ENCODE measurements at places on chromosomes 11 and 22.

GRCh38 chr11:73034777-73035176, 107.3 kb downstream of the FCHSD2 start:
- DNase-seq, result no peak

GRCh38 chr11:85133636-85134035, 493.5 kb downstream of the DLG2 start:
- DNase-seq, result no peak

- peak; percentile 7 for DNase-seq
Measured at GRCh38 chr11:117319214-117319840, 3.3 kb upstream of the BACE1 start.

GRCh38 chr11:13310443-13310842, 32.9 kb downstream of the BMAL1 start:
- DNase-seq, result no peak

DNA sequence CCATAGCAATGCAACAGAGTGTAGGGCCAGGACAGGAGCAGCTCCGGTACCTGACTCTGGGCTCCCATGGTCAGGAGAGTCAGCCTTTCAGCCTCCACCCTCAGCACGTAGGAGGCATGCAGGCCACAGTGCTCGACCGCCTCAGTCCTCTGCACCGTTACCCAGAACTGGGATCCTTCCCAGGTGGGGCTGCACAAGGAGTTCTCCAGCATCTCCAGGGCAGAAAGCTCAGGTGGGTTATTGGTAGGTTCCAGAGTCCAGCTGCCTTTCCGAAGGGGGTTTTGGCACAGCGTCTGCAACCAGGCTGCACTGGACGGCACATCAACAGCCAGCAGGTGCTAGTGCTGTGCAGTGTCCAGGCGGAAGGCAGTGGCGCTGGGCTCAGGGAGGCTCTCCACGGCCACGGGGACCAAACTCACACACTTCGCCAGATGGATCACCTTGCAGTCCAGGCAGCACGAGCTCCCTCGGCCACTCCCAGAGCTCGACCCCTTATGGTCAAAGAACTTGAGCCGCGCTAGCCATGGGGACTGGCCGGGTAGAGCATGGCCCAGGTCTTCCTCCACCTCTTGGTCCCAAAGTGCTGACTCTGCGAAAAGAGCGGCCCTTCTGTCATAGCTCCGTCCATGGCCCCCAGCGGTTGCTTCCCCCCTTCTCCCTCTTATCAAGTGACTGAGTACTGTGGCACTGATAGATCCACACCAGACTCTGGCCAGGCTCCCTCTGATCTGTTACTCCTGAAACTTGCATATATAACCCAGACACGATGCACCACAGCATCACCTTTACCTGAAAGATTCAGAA, 6.9 kb upstream of the PHOX2A start:
- DNase-seq, result no peak

- peak; percentile 49 for DNase-seq
Measured at GRCh38 chr11:57345555-57346211, 7.5 kb downstream of the P2RX3 start.

DNA sequence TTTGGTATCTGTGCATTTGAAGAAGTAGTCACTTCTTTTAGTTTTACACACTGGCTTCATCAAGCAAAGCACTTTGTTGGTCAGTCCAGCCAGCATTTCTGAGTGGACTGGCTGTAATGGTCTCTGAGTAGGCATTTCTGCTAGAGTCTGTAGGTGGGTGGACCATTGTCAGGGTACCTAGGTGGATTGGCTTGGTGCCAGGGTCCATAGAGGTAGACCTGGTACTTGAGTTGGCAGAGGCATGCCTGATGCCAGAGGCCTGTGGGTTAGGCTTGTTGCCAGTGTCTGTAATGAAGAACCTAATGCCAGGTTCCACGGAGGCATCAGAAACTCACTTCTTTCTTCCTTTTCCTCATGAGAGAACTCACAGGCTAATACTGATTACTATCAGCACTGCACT, 157.9 kb upstream of the C11orf87 start:
- DNase-seq, result no peak

DNA sequence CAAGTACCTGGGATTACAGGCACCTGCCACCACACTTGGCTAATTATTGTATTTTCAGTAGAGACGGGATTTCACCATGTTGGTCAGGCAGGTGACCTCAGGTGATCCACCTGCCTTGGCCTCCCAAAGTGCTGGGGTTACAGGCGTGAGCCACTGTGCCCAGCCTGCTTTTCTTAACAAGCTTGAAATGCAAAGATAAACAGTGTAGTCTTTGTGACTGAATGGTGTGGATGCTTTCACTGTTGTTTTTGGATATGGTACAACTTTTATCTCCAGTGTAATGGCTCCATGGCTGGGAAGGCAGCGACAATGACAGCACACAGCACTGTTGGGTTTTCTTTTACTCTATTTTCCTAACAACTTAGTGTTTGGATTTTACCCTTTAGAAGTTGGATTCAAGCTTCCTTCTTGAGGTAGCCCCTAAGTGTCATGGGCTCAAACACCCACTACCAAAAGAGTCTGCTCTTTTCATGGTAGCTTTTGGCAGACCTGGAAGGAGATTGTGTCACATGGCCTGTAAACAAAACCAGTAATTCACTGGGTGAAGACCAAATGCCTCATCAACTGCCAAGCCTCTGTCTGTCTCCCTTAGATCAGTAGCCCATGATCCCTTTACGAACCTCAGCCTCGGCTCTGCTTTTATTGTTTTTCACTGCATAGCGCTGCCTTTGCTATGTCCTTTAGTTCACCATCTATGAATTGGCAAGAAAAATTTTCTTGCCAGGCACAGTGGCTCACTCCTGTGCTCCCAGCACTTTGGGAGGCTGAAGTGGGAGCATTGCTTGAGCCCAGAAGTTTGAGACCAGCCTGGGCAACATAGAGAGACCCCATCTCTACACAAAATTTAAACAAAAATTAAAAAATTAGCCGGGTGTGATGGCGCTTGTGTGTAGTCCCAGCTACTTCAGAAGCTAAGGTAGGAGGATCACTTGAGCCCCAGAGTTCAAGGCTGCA, 6.4 kb downstream of the VPS51 start:
- no peak for DNase-seq

- no peak for DNase-seq
Measured at GRCh38 chr22:38490475-38490874, 15.6 kb downstream of the DDX17 start.

DNA sequence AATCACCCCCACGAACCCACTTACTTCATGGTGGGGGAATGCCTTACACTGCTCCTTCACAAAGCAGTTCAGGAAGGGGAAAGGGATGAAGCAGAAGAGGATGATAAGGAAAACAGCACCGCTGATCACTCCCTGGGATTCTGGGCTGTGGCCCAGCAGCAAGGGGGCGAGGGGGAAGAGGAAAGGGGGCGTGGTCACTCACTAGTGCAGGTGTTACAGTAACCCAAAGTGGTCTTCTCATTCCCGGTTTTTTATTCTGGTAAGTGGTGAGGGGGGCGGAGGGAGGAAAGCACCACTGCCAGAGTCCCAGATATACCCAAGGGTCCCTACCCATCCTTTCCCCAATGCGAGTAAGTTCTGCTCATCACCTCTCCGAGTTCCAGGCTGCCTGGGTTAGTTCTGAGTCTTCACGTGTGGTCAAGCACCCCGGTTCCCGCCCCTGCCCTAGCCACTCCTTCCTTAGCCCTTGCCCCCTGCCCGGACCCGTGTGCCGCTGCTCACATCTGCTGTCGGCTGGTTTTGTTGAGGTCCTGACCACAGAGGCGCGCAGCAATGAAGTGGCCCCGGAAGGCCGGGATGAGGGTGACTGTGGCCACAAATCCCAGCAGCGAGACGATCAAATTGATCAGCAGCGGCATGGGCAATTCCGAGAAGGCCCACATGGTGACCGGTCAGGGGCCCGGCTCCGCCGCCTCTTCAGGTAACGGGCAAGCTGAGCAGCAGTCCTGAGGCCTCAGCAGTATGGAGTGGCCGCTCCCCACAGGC, 477 bp downstream of the DPAGT1 start:
- no peak for DNase-seq

GRCh38 chr11:129278586-129279319, 86.6 kb upstream of the ARHGAP32 start:
- DNase-seq, result no peak

GRCh38 chr11:46631676-46632075, 14.3 kb downstream of the ATG13 start:
- no peak for DNase-seq

- DNase-seq, result no peak
Measured at GRCh38 chr11:33560729-33561128, 139.9 kb downstream of the C11orf91 start.

- no peak for DNase-seq
Measured at GRCh38 chr22:50204571-50204970, 3.8 kb downstream of the SELENOO start.

- DNase-seq, result no peak
Measured at GRCh38 chr11:111403051-111403726, 24.1 kb upstream of the POU2AF1 start.

- no peak for DNase-seq
Measured at GRCh38 chr22:41567512-41567768, 6.6 kb downstream of the CSDC2 start.

DNA sequence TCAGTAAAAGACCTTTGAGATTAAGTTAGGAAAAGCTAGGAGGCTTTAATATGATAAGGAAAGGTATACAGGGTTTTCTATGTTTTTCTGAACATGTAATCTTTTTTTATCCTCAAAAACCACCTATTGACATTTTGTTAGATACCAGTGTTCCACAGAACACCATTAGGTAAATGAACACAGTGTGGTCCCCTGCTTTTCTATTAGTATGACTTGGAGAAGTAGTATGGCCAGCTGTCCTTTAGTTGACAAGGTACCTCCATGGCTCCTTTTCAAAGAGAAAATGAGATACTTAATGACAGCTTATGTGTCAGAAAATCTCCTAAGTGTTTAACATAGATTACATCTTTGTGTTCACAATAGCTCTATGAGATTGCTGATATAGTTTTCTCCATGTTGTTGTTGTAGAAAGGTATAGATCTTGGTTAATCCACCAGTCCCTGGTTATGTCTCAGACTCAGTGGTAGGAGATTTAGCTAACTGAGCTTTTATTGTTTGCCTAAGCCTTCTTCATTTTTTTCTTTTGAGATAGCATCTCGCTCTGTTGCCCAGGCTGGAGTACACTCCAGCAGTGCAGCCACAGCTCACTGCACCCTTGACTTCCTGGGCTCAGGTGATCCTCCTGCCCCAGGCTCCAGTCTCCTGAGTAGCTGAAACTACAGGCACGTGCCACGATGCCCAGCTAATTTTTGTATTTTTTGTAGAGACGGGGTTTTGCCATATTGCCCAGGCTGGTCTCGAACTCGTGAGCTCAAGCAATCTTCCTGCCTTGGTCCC, 46.0 kb downstream of the STIM1 start:
- DNase-seq, result no peak

DNA sequence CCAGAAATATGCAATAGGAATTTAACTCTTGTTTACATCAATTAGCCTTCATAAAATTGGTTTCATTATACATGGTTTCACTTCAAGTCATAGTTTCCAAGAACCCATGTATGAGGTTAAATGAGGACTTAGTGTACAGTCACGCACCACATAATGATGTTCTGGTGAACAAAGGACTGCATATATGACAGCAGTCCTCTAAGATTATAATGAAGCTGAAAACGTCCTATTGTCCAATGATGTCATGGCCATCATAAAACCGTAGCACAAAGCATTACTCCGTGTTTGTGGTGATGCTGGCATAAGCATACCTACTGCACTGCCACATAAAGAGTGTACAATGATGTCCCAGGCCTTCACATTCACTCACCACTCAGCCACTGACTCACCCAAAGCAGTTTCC, 31.1 kb downstream of the SMCO4 start:
- DNase-seq, result no peak

- peak; percentile 63 for DNase-seq
Measured at GRCh38 chr22:20422271-20423007, 15.2 kb downstream of the SCARF2 start.

DNA sequence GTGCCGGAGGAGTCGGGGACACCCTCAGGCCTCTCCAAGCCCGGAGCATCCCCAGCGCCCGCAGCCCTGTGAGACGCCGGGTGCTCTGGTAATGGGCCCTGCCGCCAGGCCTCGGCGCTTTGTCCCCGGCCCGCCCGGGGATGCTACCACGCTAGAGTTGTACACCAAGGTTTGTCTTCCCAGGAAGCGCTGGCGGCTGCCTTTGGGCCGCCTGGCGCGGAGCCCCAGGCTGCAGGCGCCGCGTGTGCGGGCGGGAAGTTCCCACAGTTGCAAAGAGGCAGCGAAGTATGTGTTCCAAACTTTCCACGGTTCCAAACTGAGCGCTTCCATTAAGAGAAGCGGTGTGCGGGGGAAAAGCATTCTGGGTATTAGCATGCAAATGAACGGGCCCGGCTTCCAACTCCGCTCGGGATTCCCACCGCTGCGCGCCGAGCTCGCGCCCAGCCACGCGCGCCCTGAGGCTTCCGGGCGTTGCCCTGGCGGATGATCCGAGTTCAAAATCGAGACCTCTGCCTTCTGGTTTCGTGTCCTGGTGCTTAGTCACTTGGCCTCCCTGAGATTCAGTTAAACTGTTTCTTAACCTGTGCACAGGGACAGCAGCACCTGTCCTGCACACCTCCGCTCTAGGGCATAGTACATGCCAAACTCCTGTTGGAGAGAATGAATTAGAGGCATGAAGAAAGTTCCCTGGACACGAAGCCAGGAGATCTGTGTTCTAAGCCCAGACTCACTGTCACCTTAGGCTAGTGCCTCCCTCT, 1.3 kb upstream of the PATZ1 start:
- peak; percentile 44 for DNase-seq

- peak; percentile 49 for DNase-seq
Measured at GRCh38 chr11:111765984-111766833, at the start of gene PPP2R1B. TSS of gene PPP2R1B (minus strand) at chr11:111766389. CDS start at chr11:111766361, 28 bp downstream.

DNA sequence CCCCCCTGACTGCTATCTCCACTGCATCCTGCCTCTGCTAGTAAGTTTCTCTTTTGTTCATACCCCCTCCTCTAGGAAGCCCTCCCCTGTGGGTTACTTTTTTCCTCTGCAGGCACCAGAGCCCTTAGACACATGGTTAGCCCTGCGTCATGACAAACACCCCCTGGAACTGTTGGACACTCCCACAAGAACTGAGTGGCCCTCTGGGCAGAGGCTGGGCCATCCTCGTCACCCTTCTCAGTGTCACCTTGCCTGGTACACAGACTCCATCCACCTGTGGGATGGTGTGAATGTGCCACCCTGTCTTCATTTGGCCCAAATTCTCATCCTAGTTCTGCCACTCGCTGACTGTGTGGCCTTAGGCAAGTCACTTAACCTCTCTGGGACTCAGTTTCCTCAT, 4.1 kb upstream of the RAB3IL1 start:
- DNase-seq, result no peak

- DNase-seq, result no peak
Measured at GRCh38 chr22:19271273-19271855, 20.2 kb downstream of the CLTCL1 start.

DNA sequence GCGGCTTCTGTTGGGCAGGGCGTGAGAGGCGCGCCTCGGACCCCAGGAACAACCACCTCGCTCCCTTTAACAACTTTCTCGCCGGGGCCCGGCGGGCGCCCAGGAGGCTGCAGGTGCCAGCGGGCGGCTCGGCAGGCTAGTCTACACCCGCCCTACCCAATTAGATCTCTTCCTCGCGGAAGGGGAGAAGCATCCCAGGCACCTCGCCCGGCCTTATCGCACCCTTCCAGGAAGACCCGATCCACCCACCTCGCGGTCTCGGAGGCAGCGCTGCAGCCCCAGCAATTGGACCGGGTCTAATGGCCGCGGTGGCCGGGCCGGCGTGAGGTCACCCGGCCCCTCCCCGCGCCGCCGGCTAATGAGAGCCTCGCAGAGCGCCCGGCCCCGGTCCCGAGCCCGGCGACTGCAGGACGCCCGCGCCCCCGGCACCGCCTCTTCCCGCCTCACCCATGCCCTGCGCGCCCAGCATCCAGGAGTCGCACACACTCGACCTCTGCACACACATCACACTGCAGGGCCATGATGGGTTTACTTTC, at the start of gene PLAAT3:
PLAAT3 (minus strand) TSS at position 298 of the 536 bp plus-strand sequence. CDS start 419 bp downstream, outside the sequence.
- no peak for DNase-seq

All from HFFc6 (cell line).